Activated CD8-positive, alpha-beta T cell treated with anti-CD3 and anti-CD28 coated beads for 36 hours (primary cell): ENCODE measurements at places on chromosomes 11 and 22.

GRCh38 chr22:41003976-41004375 lies 52.8 kb downstream of the RBX1 start:
- H3K27ac ChIP-seq = no peak overlapping the region
- no peak for DNase-seq
- H3K36me3 ChIP-seq = no peaks in the 10 kb centered on the region
- H3K4me1 ChIP-seq = no peaks in the 10 kb centered on the region
- H3K27me3 ChIP-seq = no peaks in the 10 kb centered on the region
- H3K4me3 ChIP-seq = no peak overlapping the region

- H3K27ac ChIP-seq = no peak overlapping the region
- H3K36me3 ChIP-seq = no peaks in the 10 kb centered on the region
- no peak for DNase-seq
- no peaks in the 10 kb centered on the region for H3K27me3 ChIP-seq
- no peak overlapping the region for H3K4me3 ChIP-seq
These were observed 68.3 kb downstream of the BCR start for GRCh38 chr22:23248583-23248982.

- H3K27ac ChIP-seq = no peak overlapping the region
- peaks cover 11% of the 10 kb centered on the region for H3K4me1 ChIP-seq
- no peaks in the 10 kb centered on the region for H3K36me3 ChIP-seq
- no peak overlapping the region for H3K4me3 ChIP-seq
These were observed 19.4 kb downstream of the RSPH14 start for GRCh38 chr22:23122216-23122957.

GRCh38 chr11:61718621-61719302 lies 33.7 kb upstream of the MYRF start:
- no peak overlapping the region for H3K4me3 ChIP-seq
- no peaks in the 10 kb centered on the region for H3K27me3 ChIP-seq
- no peaks in the 10 kb centered on the region for H3K4me1 ChIP-seq
- DNase-seq = no peak

DNA sequence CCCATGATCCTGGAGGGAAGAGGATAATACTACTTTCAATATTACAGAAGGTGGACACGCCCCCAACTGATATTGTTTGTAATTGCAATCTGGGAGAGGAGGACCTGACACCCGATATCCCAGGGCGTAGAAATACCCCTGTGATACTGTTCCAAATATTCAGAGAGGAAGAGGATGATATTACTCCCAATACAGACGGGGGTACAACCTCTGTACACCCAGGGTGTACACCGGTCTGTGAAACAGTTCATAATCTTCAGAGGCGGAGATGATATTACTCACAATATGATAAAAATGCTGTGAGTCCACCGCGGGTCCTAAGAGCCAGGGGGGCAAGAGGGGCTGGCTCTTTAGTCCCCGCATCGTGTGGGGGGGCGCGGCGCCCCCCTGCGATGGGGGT lies 57.2 kb upstream of the ALDH3B2 start:
- H3K27ac ChIP-seq = no peak overlapping the region
- no peaks in the 10 kb centered on the region for H3K36me3 ChIP-seq

- peaks cover 3% of the 10 kb centered on the region for H3K36me3 ChIP-seq
- H3K27me3 ChIP-seq = peaks cover 35% of the 10 kb centered on the region
- peaks cover 39% of the 10 kb centered on the region for H3K4me1 ChIP-seq
- H3K4me3 ChIP-seq = peak overlapping the region; percentile 5
- peak; percentile 35 for DNase-seq
- H3K27ac ChIP-seq = peak overlapping the region; percentile 80
These were observed 1.7 kb upstream of the CAVIN3 start for GRCh38 chr11:6321961-6322362.

DNA sequence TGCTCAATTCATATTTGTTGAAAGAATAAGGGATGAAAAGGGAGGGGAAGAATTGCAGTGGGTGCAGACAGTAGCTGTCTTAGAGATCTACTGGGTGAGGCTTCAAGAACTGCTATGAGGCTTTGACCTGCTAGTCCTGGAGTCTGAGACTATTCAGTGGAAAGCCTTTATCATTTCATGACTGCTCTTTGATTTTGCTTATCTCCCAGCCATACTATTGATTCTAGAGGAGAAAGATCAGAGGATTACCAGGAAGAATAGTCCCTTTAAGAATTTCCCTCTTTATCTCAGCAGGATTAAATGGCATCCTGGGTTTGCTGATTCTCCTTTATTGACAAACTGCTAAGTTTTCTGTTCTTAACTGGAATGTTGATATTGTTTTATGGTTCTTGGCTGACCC lies 107.5 kb upstream of the SORL1-AS1 start:
- H3K36me3 ChIP-seq = peaks cover 47% of the 10 kb centered on the region
- no peaks in the 10 kb centered on the region for H3K27me3 ChIP-seq
- H3K4me3 ChIP-seq = no peak overlapping the region
- H3K27ac ChIP-seq = no peak overlapping the region
- peaks cover 61% of the 10 kb centered on the region for H3K4me1 ChIP-seq

- no peak overlapping the region for H3K27ac ChIP-seq
- no peak overlapping the region for H3K4me3 ChIP-seq
- H3K27me3 ChIP-seq = peaks cover 41% of the 10 kb centered on the region
- no peak for DNase-seq
These were observed 8.2 kb downstream of the FGF19 start for GRCh38 chr11:69695581-69695980.

DNA sequence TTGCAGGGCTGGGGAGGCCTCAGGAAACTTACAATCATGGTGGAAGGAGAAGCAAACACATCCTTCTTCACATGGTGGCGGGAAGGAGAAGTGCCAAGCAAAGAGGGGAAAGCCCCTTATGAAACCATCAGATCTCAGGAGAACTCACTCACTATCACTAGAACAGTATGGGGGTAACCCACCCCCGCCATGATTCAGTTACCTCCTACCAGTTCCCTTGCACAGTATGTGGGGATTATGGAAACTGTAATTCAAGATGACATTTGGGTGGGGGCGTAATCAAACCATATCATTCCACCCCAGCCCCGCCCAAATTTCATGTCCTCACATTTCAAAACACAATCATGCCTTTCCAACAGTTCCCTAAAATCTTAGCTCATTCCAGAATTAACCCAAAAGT lies 16.2 kb downstream of the IMMP1L start:
- DNase-seq = peak; percentile 7
- H3K4me3 ChIP-seq = no peak overlapping the region
- no peaks in the 10 kb centered on the region for H3K27me3 ChIP-seq

- no peak overlapping the region for H3K4me3 ChIP-seq
- peaks cover 8% of the 10 kb centered on the region for H3K27me3 ChIP-seq
- H3K4me1 ChIP-seq = no peaks in the 10 kb centered on the region
- H3K36me3 ChIP-seq = no peaks in the 10 kb centered on the region
These were observed 77.4 kb downstream of the NAV2 start for GRCh38 chr11:19789835-19790710.

- H3K36me3 ChIP-seq = no peaks in the 10 kb centered on the region
- H3K27ac ChIP-seq = no peak overlapping the region
- no peak overlapping the region for H3K4me3 ChIP-seq
These were observed 226.4 kb downstream of the FAM76B start for GRCh38 chr11:95563173-95563572.

- peaks cover 4% of the 10 kb centered on the region for H3K27me3 ChIP-seq
- no peak overlapping the region for H3K27ac ChIP-seq
- no peak overlapping the region for H3K4me3 ChIP-seq
- no peaks in the 10 kb centered on the region for H3K36me3 ChIP-seq
These were observed 27.2 kb downstream of the OR52B2 start for GRCh38 chr11:6142936-6143335.

DNA sequence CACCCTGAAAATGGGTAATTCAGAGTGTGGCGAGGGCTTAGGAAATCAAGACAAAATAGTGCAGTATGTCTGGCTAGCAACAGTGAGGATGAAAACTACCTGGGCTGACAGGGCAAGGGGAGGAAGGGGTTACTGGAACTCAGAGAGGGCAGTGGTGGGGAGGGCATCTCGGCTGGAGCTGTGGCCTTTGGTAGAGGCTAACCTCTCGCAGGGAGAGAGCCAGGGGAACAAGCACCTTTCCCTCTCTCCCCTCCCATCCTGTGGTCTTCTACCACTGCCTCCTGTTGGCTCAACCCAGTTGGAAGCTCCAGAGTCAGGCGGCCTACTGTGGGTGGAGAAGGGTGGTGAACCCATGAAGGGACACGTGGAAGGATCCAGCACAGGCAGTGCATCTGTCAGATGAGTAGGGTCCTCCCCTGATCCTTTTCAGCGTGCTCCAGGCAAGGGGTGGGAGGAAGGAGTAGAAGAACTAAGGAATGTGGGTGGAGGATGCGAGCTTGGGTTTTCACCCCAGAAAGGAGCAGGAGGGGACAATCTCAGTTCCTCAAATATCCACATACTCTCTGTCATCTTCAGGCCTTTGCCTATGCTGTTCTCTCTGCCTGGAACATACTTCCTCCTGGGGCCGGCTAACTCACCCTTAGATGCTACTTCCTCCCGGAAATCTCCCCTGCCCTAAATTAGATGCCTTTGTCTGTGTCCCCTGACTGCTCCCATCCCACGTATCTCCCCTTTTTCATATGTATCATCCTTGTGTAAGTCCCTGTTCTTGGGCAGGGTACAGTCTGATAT lies 6.2 kb upstream of the KCNE3 start:
- no peaks in the 10 kb centered on the region for H3K36me3 ChIP-seq
- H3K27me3 ChIP-seq = peaks cover 6% of the 10 kb centered on the region
- no peak overlapping the region for H3K4me3 ChIP-seq
- peaks cover 8% of the 10 kb centered on the region for H3K4me1 ChIP-seq

DNA sequence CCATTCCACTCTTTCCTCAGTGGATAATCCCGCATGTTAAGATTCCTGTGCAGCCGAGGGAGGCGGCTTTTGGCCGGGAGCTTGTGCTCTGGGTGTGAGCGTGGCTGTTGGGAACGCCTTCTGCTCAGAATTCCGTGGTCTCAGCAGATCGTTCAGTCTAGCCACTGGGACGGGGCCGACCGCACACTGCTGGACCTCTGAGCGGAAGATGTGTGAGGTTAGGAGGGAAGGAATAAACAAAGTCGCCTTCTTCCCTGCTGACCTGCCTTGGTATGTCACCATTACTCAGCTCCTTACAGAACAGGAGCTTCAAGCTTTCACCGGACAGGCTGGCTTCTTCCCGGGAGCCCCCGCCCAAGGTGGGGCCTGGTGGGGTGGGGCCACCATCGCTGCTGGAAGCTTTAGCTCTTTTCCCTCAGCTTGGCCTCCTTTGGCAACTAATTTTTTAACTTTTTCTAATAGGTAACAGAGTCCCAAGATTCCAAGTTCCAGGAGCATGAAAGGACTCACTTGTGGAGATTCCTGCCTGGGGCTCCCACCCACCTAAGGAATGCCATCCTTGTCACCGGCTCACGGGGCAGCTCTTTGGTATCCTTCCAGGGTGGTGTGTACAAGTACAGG lies 22.5 kb upstream of the SEPTIN5 start:
- DNase-seq = no peak
- H3K4me3 ChIP-seq = no peak overlapping the region
- no peak overlapping the region for H3K27ac ChIP-seq
- no peaks in the 10 kb centered on the region for H3K36me3 ChIP-seq

- H3K36me3 ChIP-seq = peaks cover 35% of the 10 kb centered on the region
- H3K4me1 ChIP-seq = peaks cover 46% of the 10 kb centered on the region
- no peak overlapping the region for H3K27ac ChIP-seq
- DNase-seq = no peak
- H3K27me3 ChIP-seq = no peaks in the 10 kb centered on the region
- no peak overlapping the region for H3K4me3 ChIP-seq
These were observed 14.7 kb downstream of the ZBTB44 start for GRCh38 chr11:130299978-130300377.

DNA sequence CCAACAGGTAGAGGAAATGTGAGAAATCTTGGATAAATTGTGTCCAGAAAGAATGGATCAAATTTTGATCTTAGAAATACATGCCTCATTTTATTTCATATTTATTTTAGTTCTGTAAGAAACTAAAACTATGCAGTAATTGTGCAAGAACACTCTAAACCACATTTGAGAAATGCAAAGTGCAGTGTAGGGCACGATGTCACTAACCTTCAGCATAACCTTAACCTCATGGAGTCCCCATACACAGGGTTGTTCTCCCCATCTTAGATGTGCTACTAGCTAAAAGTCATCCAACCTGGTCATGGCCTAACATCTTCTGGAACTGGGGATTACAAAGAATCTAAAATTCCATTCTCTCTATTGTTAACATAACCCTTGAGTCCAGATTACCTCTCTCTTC lies 48.4 kb upstream of the ARHGAP42 start:
- no peak for DNase-seq
- H3K4me3 ChIP-seq = no peak overlapping the region
- no peak overlapping the region for H3K27ac ChIP-seq
- H3K27me3 ChIP-seq = peaks cover 4% of the 10 kb centered on the region
- H3K36me3 ChIP-seq = no peaks in the 10 kb centered on the region

GRCh38 chr11:12280199-12280837 lies 97.1 kb upstream of the PARVA start:
- no peak for DNase-seq
- no peaks in the 10 kb centered on the region for H3K27me3 ChIP-seq
- no peaks in the 10 kb centered on the region for H3K36me3 ChIP-seq
- peaks cover 5% of the 10 kb centered on the region for H3K4me1 ChIP-seq

- no peaks in the 10 kb centered on the region for H3K4me1 ChIP-seq
- no peak for DNase-seq
- no peaks in the 10 kb centered on the region for H3K36me3 ChIP-seq
- H3K27ac ChIP-seq = no peak overlapping the region
- H3K27me3 ChIP-seq = peaks cover 10% of the 10 kb centered on the region
- no peak overlapping the region for H3K4me3 ChIP-seq
These were observed 87.6 kb upstream of the FSHB start for GRCh38 chr11:30143098-30143705.

DNA sequence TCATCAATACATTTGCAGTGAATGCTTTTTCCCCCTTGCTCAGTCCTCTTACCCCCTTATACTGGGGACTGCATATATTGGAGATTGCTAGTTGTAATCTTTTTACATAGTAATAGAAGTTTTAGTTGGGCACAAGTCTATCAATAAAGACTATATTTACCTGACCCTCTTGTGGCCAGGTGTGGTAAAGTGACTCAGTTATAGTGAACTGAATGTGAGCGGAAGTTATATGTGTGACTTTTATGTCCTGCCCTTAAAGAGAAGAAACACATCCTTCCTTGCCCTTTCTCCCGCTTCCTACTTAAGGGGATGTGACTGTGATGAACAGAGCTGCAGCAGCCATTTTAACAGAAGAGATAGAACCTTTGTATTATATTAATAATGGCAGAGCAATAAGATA lies 362.0 kb downstream of the METTL15 start:
- H3K4me1 ChIP-seq = no peaks in the 10 kb centered on the region
- no peak overlapping the region for H3K4me3 ChIP-seq
- no peaks in the 10 kb centered on the region for H3K27me3 ChIP-seq
- no peaks in the 10 kb centered on the region for H3K36me3 ChIP-seq
- no peak overlapping the region for H3K27ac ChIP-seq
- DNase-seq = no peak

GRCh38 chr11:111021131-111021530 lies 224.4 kb upstream of the POU2AF2 start:
- H3K27ac ChIP-seq = no peak overlapping the region
- no peak overlapping the region for H3K4me3 ChIP-seq
- no peak for DNase-seq
- peaks cover 12% of the 10 kb centered on the region for H3K27me3 ChIP-seq
- H3K36me3 ChIP-seq = no peaks in the 10 kb centered on the region

DNA sequence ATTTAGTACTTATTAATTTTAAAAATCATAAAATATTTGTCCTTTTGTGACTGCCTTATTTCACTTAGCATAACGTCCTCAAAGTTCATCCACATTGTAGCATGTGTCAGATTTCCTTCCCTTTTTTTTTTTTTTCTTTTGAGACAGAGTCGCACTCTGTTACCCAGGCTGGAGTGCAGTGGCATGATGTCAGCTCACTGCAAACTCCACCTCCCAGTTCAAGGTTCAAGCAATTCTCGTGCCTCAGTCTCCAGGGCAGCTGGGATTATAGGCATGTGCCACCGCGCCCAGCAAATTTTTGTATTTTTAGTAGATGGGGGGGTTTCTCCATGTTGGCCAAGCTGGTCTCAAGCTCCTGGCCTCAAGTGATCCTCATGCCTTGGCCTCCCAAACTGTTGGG lies 10.6 kb downstream of the RAB6A start:
- H3K27ac ChIP-seq = no peak overlapping the region
- H3K4me1 ChIP-seq = peaks cover 48% of the 10 kb centered on the region
- H3K4me3 ChIP-seq = no peak overlapping the region
- H3K36me3 ChIP-seq = peaks cover 17% of the 10 kb centered on the region
- no peaks in the 10 kb centered on the region for H3K27me3 ChIP-seq
